Inflammatory macrophage treated with lipopolysaccharide for 1 hour (primary cell): ENCODE measurements at places on chromosomes 5 and 9.

DNA sequence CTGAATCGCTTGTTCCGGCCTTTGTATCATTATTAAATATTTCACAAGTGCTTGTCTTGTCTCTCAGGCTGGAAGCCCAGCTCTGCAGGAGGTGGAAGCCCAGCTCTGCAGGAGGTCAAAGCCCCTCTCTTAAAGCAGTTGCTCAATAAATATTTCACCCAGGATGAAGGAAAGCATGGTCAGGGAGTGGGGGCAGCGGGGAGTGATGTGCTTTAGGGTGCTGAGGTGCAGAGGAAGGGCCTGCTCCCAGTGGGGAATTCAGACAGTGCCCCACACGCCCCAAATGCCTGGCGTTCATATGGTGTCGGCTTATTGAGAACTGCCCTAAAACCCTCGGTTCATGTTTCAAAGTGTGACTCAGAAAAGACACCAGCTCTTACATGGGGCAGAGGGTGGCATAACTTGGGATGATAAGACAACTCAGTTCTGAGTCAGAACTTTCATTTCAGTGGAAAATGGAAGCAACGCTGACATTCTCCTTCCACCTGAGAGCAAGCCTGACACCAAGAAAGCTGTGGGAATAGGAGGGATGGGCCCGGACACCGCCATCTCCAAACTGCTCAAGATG, 114.3 kb upstream of the DAP start:
- DNase-seq: no peak

GRCh38 chr5:141521244-141521781, 32.4 kb downstream of the PCDHGC5 start:
- DNase-seq: peak; percentile 88

- DNase-seq: no peak
Observed at GRCh38 chr5:72654231-72654630, 147.0 kb upstream of the ZNF366 start.

DNA sequence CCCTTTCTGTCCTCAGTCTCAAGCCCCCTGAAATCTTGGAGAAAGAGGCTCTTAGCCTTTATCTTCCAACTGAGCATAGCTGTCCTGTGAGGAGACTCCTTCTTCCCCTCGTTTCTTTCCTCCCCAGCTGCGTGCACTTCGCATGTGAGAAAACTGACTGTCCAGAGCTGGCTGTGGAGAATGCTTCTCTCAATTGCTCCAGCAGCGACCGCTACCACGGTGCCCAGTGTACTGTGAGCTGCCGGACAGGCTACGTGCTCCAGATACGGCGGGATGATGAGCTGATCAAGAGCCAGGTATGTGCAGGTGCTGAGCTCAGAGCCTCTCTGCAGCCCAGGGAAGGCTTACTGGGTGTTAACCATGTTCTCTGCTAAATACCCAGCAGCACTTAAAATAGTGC, 190.8 kb downstream of the PAPPA start:
- DNase-seq: no peak

GRCh38 chr5:169260896-169261569, 39.9 kb downstream of the SLIT3 start:
- DNase-seq: no peak
